ENCODE measurements at places on chromosomes 6 and 20. TPM values are rescaled to one million over a fixed set of nuclear protein-coding genes. Genes with fewer than 3 reads are reported as not detected.
A peak's percentile ranks its signal among the peaks of the same experiment; 100 is the strongest.

DNA sequence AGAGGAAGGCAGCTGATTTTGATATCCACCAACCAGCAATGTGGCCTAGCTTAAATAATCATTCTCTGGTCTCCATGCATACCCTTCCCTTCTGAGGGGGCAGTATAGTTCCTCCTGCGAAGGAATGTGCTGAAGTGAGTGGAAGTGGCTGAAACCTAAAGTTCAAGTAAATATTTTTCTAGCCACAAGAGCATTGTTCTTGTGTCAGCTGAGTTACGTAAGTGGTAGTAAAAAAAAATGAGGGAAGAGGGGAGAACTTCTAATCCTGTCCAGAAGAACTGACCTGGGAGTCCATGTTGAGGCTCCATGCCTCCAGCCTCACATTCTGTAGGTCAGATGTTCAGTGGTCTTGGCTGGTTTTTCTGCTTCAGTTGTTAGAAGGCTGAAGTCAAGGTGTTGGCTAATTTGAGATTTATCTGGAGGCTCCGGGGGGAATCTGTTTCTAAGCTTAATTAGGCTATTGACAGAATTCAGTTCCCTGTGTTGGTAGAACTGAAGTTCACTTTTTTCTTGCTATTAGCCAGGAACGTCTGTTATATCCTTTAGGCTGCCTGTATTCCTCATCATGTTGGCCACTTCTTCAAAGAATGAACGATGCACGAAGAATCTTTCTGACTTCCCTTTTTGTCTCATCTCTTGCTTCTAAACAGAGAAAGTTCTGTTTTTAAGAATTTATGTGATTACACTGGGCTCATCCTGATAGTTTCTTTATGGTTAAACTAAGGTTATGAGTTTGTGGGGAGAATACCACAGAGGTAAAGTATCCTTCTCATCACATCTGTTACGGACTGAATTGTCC is 207.1 kb upstream of the PRSS16 start:
- no peaks in the 10 kb centered on the region for H3K36me3 ChIP-seq
- no peak overlapping the region for H3K4me3 ChIP-seq
- no peak overlapping the region for H3K27ac ChIP-seq
- H3K4me1 ChIP-seq: no peaks in the 10 kb centered on the region
- peak; percentile 8 for DNase-seq

DNA sequence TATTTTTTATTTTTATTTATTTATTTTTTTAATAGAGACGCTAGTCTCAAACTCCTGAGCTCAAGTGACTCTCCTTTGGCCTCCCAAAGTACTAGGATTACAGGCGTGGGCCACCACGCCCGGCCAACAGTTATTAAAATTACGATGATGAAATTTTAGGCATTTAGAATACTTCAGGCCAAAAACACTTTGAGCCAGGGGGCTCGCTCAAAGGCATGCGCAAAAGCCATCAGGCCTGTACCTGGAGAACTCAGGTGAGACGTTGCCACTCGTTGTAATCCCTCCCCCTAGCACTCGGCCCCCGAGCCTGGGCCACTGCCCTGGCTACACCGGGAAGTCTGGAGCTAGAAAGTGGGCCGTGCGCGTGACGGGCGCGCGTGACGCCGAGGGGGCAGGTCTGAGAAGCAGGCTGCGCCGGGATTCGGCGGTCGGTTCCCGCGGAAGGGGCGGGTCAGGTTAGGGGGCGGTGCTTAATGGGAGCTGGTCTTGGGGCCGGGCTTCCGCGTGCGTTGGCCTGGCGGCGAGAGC is 337 bp upstream of the CBFA2T2 start:
- H3K4me1 ChIP-seq: peaks cover 5% of the 10 kb centered on the region
- no peaks in the 10 kb centered on the region for H3K36me3 ChIP-seq
- H3K27me3 ChIP-seq: no peaks in the 10 kb centered on the region
- H3K27ac ChIP-seq: peak overlapping the region; percentile 98
- peak overlapping the region; percentile 36 for H3K4me3 ChIP-seq

GRCh38 chr6:45619211-45619760 is 241.6 kb upstream of the SUPT3H start:
- no peaks in the 10 kb centered on the region for H3K36me3 ChIP-seq
- no peak for DNase-seq
- H3K4me3 ChIP-seq: no peak overlapping the region
- H3K27ac ChIP-seq: no peak overlapping the region
- H3K4me1 ChIP-seq: no peaks in the 10 kb centered on the region
- no peaks in the 10 kb centered on the region for H3K27me3 ChIP-seq

DNA sequence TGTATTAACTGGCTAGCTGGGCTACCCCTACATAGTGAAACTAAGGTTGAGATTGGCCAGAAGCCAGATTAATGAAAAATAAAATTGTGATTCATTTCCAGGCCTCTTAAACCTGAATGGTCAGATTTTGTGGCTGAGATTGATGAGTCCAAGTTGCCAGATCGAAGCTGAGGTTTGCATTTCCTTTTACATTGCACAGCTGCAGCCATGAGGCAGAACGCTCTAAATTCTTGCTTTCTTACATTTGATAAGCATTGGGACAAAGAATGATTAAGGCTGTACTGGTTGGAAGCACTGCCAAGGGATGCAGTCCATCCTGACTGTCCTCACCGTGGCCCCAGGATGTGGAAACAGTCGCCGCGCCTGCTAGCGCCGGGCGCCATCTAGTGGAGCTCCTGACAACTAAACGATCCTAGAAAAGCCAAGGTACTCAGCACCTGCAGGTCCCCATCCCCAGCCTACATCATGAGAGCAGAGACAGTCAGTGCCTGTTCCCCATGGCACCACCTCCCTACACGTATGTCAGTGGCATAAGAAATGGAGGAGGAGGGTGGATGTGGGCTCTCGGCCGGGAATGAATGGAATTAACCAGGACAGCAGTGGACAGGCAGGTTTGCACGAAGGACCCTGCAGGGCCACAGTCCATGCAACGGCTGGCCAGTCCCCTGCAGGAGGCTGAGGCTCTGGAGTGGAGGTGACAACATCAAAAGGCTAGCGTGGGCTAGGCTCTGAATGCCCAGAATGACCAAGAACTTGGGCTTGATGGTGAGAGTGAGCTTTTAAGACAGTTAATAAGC is 19.0 kb downstream of the PXDC1 start:
- DNase-seq: peak; percentile 84
- H3K4me3 ChIP-seq: no peak overlapping the region
- H3K36me3 ChIP-seq: peaks cover 16% of the 10 kb centered on the region
- no peaks in the 10 kb centered on the region for H3K4me1 ChIP-seq

GRCh38 chr6:39590871-39591393 is 134.3 kb downstream of the KIF6 start:
- no peaks in the 10 kb centered on the region for H3K36me3 ChIP-seq
- H3K4me3 ChIP-seq: no peak overlapping the region
- no peak for DNase-seq
- no peak overlapping the region for H3K27ac ChIP-seq
- no peaks in the 10 kb centered on the region for H3K27me3 ChIP-seq
- no peaks in the 10 kb centered on the region for H3K4me1 ChIP-seq

GRCh38 chr6:134115715-134116074 is 63.3 kb upstream of the SLC2A12 start:
- H3K27me3 ChIP-seq: peaks cover 2% of the 10 kb centered on the region
- no peak for DNase-seq
- no peaks in the 10 kb centered on the region for H3K36me3 ChIP-seq

DNA sequence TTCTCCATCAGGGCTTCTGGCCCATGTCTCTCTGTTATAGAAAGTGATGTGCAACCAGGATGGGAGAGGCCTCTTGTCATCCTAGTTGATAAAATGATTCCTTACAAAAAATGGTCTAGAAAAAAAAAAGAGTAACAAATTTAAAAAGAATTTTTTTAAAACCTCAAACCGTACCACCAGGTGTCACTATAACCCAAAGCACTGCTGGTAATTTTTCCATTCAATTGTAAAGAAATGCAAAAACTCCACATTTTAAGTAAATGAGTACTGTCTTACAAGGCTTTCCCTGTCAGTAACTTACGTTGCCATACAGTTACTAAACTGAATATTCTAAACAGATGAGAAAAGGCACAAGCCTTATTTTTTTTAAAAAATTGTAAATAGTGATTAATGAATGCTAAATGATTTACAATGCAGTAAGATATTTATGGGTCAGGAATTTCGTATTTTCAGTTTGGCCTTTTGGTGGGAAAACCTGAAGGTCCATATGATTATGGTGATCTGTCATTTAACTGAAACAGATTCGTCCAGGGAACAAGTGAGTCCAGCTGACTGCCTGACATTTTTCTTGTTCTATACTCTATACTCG is 95.4 kb downstream of the OGFRL1 start:
- no peaks in the 10 kb centered on the region for H3K36me3 ChIP-seq
- H3K27me3 ChIP-seq: no peaks in the 10 kb centered on the region
- peak; percentile 56 for DNase-seq
- no peak overlapping the region for H3K4me3 ChIP-seq
- H3K27ac ChIP-seq: no peak overlapping the region

DNA sequence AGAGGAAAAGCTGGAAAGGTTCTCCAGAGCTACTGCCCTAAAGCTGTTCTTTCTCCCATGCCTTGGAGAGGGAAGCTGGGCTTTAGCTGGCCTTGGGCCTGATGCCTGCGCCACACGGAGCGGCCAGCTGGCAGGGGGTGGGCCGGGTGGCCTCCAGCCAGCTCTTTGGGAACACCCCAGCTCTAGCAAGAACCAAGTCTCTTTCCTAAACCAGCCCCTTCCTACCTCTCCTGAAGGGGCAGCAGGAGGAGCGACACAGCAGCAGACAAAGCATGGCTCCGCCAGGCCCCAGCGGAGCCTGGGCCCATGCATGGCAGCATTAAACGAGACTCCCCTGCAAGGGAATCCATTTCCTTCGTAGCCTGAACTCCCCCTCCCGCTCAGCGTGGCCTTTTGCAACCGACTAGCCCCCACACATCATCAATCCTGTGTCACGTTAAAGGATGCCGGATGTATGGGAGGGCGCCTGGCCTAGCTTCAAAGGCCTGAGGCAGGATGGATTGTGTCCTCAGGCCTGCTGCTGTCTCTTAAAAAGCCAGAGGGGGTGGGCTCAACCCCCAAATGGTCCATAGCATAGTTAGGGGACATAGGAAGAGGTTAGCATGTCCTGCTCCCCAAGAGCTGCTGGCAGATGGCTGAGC is 14.0 kb downstream of the MRPS18A start:
- no peaks in the 10 kb centered on the region for H3K27me3 ChIP-seq
- no peak for DNase-seq
- peaks cover 91% of the 10 kb centered on the region for H3K36me3 ChIP-seq
- no peak overlapping the region for H3K4me3 ChIP-seq
- no peak overlapping the region for H3K27ac ChIP-seq
- H3K4me1 ChIP-seq: no peaks in the 10 kb centered on the region

Gene RGS17
- 1.4 TPM for polyA plus RNA-seq

DNA sequence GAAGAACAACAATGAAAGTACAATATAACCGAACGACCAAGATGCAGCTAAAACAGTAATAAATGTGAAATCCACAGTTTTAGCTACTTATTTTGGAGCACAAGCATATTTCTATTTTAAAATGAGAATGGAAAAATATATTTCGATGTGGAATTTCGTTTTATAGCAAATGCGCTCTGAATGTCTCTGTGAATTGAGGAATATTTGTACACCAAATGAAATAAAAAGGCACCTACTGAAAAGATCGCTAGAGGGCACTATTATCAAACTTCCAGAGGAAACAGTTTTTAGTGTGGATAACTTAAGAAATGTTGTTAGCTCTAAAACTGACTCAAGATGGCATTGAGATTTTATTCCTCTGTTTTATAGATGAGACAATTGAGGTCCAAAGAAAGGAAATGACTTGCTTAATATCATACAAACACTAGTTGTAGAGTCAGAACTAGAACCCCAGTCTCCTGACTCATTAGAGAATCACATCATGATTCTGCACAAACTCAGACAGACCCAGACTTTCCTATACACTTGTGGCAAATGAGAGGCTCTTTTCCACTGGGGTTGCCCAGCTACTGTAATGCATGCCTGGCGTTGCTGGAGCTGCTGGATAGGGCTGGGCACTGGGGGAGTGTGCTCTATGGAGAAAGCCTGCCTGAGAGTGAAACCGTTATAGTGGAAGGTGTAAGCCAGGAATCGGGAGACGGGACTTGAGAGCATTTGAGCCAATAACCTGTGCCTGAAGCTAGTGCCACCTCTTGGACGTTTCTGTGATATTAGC is 51.9 kb downstream of the GCLC start:
- H3K27me3 ChIP-seq: no peaks in the 10 kb centered on the region
- H3K4me1 ChIP-seq: no peaks in the 10 kb centered on the region
- no peaks in the 10 kb centered on the region for H3K36me3 ChIP-seq
- peak; percentile 67 for DNase-seq
- no peak overlapping the region for H3K4me3 ChIP-seq
- no peak overlapping the region for H3K27ac ChIP-seq

Data from small intestine (tissue), 16 donors.